Cardiac fibroblast (primary cell): ENCODE measurements at places on chromosomes 7 and 10.

DNA sequence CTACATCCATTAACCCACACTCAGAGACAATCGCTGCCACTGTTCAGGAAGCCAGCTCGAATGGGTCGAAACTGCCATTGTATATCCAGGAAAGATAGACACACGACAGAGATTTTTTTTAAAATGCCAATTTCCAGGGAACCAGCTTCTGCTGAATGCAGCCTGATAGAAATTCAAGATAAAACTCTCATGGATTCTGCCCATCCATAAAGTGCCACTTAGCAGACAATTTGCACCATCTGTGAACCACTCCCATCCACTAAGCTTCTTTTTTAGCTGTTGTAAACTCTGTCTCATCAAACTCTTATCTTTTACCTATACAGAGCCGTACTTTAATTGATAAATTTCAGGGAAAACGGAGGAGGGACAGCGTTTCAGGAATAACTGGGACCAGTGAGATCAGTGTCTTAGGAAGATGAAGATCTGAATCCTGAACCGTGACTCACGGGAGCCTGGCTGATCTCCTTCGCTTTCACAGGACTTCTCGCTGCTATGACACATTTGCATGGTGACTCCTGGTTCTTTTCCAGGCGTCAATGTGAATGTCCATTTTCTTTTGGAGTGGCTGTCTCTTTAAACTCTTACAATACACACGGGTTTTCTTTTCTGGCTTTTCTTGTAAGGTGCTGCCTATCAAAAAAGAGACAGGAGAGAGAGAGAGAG, 103.4 kb downstream of the FAM204A start:
- DNase-seq: no peak

DNA sequence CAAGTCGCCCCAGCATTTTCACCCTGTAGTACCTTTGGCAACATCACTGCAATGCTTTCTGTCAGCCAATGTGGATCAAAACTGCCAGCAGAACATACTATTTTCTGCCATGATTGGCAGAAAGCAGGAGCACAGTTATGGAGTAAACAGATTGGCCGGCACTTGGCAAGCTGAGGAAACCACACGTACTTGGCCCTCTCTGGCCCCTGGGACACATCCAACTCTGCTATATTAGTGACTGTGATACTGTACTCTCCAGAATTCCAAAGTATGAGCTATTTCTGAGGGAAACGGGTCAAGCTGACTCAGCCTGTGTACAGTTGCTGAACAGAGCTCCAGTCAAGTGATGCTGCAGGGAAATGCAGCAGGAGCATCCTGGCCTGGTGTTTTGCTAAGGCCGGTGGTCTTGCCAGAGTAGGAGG, 39.8 kb upstream of the LANCL2 start:
- DNase-seq: peak; percentile 91

GRCh38 chr10:109978481-109978880, 29.3 kb upstream of the ADD3 start:
- peak; percentile 79 for DNase-seq

DNA sequence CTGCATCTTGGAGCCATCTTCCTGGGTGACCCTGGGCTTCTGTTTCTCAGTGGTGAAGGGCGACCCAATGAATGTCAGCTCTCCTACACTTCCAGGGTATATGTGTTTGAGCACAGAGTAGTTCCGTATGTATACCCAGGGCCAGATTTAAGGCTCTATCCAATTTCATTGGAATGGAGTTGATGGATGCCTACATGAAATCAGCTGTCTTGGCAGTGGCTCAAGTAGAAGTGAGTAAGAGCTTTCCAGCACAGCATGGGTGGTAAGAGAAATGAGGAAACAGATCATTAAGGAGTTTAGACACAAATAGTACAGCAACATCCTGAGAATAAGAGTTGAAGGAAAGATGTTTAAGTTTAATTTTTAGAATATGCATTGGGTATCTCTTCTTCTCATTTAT, 433.0 kb downstream of the PAXIP1 start:
- DNase-seq: no peak

GRCh38 chr10:79412516-79412915, 32.9 kb downstream of the ZCCHC24 start:
- DNase-seq: no peak

GRCh38 chr10:129030996-129031843, 435.8 kb upstream of the MGMT start:
- peak; percentile 59 for DNase-seq

DNA sequence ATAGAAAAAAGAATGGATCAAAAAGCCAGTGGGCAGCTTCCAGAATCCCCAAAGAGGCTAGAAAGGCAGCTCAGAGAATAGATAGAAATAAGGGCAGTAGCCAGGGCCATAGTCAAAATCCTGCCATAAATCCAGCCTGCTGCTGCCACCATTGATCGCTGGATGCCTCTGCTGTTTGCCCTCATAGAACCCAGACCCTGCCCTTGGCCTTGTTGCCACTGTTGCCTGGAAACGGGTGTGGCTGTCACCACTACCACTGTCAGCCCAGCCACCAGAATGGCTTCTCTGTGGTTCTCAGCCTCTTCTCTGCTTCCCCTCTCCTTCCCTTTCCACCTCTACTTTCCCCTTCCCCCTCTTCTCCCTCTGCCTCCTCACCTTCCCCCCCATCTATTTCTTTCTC, 57.8 kb downstream of the HHEX start:
- DNase-seq: no peak

DNA sequence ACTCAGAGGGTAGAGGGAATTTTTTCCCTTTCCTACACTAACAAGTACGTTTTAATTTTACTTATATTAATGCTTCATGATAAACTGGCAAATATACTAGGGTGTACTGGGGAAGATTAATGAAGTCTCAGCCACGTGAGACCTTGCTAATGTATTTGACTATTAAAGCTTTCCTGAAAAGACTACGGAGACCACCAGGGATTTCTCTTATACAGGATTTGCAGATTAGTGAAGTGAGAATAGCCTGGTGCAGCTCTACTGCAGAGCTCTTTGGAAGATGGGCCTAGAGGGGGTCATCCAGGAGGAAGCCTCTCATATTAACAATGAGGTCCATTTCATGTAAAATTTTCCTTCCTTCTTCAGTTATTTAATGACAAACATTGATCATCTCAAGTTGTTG, 379.0 kb downstream of the SORCS1 start:
- DNase-seq: no peak

- DNase-seq: no peak
Measured at GRCh38 chr7:33643530-33643929, 261.8 kb upstream of the BMPER start.

DNA sequence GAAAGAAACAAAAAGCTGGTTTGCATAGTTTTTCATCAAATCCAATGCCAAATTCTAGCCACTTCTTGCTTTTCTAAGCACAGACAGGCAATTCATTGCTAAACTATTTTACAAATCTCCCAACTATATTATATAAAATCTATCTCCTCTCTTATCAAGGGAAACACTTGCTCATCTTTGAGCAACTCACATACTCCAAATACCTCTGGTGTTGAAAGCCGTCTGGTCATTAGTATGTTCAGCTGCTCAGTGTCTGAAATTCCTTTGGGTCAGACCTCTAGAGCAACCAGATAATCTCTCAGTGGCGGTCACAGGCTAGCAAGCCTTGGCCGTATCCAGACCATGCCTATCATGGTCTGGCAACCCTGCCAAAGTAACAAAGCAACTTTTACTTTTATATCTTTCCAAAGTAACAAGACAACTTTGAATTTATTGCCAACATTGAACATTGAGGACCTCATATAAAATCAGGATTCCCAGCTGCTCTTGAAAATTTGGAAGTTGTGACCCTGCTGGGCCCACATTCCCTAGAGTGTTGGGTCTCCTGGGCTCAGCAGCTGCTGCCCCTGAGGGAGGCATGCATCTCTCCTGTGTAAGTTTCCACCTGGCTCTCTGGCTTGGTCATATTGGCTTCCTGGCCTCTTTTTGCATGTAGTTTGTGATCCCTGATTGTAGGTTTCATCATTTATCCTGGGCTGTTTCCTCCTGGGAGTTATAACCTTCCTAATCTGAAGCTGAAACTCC, 56.8 kb upstream of the LANCL2 start:
- peak; percentile 91 for DNase-seq

DNA sequence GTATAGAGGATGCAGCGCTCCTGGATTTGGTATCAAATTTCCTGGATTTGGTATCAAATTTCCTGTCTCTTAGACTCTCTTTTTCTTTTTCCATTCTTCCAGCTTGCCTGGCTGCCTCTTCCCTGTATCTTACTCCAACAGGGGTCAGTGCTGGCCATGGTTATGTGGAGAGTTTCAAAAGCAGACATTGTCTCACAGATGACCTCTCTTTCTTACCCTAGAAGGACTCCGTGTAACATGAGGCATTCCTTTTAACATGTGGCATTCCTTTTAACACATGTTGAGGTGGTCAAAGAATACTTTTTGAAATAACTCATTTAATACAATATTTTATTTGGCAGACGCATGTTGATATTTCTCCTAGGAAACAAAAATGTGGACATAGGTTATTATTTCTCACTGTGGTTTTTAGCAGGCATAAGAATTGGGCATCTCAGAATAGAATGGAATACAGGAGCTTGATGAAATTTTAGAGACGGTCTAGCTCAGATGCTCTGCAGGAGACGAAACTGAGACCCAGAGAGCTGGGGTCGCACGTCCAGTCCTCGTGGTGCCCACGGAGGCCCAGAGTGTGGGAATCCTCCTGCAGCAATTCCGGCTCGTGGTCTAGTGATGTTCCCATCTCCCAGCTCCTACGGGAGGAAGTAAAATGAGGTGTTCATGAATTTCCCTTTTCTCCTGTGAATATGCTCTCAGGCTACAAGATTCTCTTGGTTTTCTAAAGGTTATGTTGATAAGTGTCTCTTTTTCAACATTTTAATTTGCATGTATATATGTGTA, 59.6 kb upstream of the PITRM1 start:
- peak; percentile 87 for DNase-seq

- no peak for DNase-seq
Measured at GRCh38 chr7:71775648-71776047, 636.5 kb downstream of the CALN1 start.

GRCh38 chr10:75034131-75034512, 77.3 kb upstream of the SAMD8 start:
- DNase-seq: no peak

DNA sequence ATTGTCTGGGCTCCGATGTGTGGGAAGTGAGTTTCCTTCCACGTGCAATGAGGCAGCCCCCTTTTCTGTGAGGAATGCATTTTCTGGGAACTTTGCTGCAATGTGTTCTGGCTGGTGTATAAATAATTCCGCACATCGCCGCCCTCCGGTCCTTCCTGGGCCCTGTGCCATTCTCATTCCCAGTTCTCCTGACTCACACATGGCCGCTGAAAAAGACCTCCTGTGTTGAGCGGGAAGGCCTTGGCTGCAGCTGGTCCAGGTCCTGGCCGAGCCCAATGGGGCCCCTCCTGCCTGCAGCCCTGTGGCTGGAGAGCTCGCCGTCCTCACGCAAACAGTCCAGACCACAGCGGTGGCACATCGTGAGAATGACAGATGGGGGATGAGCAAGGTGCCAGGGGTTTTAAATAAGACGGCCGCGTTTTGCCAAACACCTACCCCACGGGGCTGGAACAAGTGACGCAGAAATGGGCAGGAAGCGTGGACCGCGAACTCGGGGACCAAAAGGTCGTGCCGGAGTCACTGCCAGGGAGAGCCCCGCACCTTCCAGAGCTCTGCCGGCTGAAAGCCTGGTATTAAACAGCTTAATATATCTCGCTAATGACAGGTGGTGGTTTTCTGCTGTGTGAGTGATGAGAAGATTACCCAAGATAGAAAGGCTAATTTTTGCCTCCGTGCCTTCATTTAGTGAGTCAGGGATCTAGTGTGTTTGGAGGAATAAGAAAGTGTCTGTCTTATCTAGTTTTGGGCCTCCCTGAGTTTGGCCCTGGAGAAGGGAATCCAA, 37.0 kb downstream of the FAM20C start:
- DNase-seq: peak; percentile 84

DNA sequence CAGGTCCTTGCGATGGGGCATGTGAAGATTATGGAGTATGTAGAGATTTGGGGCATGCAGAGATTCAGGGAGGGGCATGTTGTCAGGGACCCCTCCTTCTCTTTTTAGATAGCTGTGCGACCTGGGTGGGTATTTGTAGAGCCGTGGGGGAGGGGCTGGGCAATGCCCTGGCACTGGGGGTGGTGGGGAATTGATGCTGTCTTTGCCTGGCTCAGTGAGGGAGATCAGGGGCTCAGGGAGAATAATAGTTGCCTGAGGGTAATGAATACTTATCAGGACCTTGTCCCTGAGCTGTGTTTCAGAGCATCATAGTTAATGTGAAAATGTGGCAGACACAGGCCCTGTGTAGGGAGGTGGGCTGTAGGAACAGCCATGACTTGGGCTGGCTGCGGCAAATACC, 3.5 kb downstream of the RAMP3 start:
- DNase-seq: no peak

DNA sequence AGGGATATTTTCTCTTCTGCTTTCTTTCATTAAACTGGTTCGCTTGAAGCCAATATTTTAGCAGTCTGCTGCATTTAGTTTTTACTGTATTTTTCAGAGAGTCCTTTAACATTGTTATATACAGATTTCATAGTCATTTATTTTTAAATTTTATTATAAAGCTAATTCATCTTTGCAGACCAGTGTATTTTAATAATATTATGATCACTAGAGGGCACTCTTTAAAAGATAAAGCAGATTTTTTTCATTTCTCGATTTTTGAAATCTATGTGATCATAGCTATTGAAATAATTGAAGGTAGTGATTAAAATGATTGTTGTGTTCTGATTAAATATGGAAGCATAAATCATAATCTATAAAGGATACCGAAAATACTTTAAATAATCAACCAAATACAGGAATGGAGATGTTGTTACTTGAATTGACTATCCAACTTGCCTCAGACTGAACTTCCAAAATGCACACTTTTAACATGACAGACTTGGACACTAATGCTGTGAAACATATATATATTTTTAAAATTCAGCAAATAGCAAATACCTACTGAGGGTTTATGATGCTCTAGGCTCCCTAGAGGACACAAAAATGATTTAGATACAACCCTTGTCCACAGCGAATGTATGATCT, 35.2 kb downstream of the ST7 start:
- DNase-seq: no peak

DNA sequence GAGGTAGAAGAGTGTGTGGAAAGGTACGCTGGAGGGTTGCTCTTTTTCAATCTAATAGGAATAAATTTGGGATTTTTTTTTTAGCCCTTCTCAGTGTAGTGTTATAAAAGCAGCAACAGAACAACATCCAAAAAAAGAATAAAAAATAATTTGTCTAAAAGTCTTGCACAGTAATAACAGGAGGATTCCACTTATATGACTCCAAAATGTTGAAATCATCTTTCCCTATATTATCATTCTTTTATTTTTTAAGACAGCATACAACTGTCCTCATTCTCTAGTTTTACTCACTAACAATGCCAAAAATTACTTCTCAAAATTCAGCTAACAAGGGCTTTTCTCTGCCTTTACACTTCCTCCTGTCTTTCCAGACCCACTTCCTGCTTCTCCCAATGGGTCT, 27.8 kb downstream of the IL2RA start:
- no peak for DNase-seq

- DNase-seq: peak; percentile 51
Measured at GRCh38 chr10:86953747-86954680, 3.4 kb downstream of the MMRN2 start.

DNA sequence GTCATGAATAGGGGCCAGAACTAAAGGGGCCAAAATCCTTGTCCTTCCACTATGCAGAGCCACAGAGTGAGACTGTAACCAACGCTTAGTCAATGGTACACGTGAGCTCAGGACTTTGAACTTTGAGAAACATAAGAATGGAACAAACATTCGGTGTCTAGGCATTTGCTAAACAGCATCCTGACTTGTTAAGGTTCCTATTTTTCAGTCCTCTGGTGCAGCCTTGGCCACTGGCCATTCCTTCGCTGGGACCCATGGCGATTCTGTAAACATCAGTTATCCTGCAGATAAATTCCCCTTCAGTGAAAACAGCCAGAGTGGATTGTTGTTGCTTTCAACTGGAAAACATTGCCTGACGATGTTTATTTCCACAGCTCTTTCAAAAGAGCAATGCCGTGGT, 266.8 kb downstream of the SORCS1 start:
- no peak for DNase-seq
